Stimulated activated CD4-positive, alpha-beta T cell treated with anti-CD3 and anti-CD28 coated beads, TNF-alpha, amount 100 ng/mL, for 1 hour (primary cell): ENCODE measurements at places on chromosomes 12 and 14.

DNA sequence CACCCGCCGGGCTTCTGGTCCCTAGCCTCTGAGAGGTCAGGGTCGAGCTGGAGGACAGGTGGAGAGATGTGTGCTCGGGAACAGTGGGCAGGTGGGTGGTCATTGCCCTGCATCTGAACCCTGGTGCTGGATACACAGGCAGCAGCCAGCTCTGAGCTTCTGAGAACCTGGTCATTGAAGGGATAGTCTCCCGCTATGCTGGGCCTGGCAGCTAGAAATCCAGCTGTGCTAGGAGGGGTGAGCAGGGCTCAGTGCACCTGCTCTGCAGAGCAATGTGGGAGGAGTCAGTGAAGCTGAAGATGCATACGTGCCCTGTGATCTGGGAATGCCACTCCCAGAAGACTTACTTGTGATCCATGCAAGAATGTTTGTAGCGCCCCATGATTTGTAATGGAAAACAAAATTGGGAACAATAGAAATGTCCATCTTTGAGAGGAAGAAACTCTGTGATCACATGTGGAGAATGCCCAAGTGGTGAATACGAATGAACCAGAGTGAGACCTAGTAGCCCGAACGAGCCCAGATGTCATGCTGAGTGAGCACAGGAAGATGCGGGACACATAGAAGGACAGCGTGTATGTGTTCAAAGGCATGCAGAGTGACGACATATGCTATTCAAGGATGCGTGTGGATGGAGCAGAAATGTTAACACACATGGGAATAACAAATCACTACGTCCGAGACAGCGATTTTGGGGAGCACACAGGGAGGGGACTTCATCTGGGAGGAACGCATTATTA lies 63.4 kb downstream of the AACS start:
- DNase-seq: no peak

GRCh38 chr14:73794146-73794545 lies 57.5 kb upstream of the PTGR2 start:
- no peak for DNase-seq

DNA sequence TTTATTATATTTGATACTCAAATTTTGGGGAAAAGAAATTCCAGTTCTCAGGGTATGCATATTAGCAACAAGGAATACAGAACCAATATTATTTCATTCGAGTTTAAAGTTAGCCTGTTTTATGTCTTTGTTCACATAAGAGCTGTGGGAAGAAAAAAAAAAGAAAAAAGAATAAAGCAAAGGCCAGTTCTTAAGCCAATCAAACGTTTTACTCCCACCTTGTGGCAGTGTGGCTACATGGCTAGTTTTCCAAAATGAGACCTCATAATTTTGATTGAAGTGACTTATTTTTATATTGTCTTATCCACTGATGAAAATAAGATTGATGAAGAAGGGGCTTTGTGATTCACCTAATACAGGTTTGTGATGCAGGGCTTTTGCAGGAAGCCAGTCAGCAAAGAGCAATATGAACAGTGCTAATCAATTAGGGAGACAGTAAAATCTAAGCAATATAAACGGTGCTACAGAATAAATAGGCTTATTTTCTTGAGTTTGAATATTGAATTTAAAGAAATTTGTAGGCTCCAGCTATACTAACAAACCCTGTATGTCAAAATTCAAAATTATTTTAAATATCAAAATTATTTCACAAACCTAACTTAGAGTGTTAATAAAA lies 624.1 kb upstream of the FOXG1 start:
- DNase-seq: no peak

DNA sequence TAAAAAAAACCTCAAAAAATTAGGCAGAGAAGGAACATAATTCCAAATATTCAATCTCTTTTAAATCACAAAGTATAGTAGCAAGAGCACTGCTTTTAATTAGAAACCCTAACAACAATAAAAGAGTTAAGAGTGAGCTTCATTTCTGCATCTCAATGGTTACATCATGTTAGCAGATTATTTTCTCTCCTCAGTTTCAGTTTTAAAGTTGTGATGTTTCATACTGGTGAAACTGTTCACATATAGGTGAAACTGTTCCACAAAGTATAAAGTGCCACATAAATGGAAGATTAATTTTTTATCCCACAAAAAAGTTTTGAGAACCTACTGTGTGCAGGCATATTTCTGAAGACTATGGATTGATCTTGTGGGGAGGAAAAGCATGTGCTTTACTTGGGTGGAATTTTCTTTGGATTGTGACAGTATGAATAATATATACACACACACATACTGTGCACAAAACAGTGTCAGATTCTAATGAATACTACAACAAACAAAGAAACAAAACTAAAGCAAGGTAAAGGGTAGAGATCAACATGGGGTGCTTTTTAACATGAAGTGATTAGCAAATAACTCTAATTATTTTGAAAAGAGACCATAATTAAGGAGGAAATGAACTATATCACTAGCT lies 17.1 kb downstream of the LUM start:
- DNase-seq: no peak

DNA sequence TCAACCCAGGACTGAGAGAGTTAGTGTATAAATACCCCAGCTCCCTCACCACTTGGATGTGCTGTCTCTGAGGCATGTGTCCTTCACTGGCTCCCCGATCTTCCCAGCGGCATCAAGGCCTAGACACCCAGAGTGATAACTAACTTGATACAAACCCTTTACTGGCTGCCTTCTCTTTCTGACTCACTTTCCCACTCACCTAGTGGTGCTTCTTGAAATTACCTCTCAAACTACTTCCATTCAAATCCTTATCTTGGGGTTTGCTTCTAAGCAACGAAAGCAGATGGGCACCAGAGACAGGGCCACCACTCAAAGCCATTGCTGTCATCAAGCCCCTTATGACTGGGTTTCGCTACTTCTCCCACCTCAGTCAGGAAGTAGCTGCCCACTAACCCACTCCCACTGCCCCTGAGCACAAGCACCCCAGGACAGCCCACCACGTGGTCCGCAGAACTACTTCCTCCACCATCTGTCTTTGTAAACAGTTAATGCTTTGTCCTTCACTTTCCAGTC lies 17.2 kb downstream of the ZFP36L1 start:
- DNase-seq: no peak

DNA sequence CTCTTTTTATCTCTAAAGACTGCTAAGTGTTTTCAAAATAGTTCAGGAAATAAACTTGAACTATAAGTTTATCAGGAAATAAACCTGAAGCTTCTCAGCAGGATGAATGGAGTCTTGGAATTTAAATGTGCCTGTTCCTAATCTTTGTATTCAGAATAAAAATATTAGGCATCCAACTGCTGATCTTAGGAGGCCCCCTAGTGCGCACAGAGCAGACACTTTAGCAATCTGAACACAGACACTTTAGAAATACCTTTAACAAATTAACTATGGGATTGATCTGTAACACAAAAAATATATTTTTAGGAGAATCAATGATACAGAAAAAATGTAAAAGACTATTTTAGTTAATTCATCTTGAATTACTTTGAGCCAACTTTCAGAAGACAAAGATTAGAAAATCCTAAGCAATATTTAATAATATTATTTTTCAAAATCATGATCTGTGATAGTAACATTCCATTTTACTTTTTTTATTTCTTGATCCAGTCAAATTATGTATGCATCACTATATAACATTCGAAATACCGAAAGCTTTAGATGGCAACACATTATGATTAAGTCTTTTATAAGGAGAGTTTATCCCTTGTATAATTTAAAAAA lies 80.9 kb downstream of the SLC41A2 start:
- no peak for DNase-seq

- no peak for DNase-seq
Observed at GRCh38 chr14:25750436-25750835, 700.5 kb upstream of the STXBP6 start.

DNA sequence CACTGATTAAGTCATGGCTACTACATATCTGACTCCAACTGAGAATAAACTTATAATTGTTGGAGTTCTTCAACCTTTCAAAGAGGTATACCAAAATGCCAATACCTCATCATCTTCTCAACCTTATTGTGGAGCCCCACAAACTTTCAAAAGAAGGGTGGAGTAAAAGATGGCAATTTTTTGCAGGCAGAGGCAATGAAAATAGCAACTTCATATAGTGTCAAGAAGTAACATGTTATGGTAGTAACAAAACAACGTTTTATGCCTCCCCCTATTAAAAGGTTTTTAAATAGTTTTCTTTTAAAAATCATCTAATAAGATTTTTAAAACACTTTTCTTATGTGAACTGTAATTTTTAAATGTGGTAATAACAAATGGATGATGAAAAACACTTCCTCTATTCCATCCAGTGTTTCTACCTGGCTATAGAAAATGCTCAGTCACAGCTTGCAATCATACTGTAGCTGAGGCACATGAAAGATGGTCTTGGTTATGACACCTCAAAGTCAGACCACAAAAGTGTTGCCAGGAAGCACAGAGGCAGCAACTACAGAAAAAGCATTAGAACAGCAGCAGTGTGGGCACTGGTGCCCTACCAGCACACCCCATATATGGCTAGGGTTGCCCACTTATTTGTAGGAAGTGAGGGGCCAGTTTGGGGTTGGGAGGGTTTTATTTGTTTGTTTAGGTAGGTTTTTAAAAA lies 7.0 kb downstream of the PPP1R12A start:
- peak; percentile 7 for DNase-seq

DNA sequence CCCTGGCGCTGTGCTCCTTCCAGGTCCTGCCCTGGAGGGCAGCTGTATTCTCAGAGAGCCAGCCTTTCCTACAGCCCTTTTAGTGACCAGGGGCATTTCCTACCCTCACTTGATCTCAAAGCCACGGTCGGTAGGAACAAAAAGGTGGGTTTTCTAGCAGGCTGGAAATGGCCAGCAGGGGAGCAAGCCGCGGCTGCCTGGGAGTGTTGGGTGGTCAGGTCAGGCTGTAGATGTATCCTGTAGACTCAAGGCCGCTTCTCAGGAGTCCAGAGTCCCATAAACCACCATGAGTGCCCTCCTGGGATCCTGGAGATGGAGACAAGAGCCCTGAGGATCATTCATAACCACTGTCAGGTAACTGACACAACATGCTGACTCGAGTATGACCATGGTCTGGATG lies 18.6 kb downstream of the CINP start:
- no peak for DNase-seq

DNA sequence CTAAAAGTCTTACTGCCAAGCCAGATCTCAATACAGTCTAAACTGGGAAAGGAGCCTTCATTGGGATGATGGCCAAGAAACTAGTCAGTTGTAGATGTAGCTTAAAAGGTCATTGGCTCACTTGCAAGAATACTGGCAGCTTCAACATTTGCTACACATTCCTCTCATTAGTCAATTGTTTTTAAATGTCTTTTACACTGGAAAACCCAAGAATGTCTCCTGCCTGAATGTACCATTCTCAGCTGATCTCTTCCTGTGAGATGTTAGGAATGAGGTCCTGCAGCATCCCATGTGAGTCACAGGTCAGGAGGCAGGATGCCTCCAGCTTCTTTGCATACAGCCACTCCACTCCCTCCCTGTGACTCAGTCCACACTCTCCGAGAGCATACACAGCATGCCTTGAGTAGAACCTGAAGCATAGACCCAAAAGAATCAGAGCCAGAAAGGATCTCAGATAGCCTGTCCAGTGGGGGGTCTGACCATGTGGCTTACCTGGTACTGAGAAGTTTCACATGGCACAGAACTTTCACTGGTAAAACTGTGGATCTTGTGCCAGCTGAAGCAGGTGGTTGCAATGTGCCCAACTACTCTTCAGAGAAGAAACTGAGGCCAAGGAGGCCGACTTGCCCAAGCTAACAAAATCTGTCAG lies 56.0 kb upstream of the HECTD1 start:
- no peak for DNase-seq

DNA sequence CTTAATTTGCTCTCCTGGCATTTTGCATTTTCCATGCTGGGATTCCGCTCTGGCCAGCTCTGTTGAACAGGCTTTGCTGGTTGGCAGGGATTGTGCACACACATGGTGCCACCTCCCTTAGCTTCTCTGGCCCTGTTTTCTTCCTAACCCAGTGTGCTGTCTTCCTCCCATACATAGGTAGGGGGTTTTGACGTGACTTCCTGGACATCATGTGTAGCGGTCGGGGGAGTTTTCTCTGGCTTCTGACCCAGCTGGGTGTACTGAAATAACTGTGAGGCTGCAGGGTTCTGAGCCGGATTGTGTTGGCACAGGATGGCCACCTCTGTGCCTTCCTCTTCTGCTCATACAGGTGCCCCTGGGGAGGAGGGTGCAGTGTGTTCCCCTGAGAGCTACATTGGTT lies 25.7 kb downstream of the C14orf132 start:
- DNase-seq: no peak

DNA sequence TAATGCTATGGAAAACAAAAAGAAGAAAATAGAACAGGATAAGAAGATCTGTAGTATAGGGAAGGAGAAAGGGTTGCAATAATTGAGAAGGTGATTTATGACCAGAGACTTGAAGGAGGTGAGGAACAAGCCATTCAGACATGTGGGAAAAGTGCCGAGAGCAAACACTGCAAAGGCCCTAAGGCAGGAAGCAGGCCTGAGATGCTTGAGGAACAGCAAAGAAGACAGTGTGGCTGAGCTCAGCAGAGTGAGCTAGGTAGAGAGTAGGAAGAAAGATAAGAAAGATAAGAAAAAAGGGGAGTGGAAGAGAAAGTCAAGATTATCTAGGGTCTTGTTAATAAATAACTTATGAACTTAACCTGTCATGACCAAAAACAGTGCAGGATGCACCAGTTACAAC lies 671.8 kb downstream of the RPS29 start:
- no peak for DNase-seq

DNA sequence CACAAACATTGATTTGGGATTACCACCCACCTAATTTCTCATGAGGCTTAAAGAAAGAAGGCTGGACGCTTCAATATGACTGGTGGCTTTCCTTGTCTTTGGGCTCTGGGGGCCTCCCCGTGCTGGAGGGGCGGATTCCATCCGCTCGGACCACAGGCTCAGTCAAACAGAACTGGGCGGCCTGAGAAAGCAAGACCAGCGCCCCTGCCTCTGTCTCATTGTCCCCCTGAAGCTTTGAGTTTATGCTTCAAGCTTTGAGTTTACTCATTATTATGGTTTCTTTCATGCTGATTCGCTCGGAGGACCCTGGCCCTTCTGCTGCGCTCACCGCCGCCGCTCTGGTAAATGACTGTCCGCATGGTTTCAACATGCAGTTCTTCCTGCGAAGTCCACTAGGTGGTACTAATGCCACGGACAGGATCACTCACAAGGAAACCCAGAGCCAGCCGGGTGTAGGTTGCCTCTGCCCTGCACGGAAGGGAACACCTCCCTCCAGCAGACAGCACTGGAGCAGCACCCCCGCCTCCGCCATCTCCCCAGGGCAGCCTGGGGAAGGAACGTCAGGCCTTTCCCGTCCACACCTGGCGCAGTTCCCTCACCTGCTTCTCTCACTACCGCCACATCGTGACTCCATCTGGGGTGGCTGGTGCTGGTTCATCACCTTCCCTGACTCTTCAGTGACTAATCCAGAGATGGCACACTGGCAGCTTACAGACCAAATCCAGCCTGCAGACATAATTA lies 13.2 kb upstream of the TIGAR start:
- DNase-seq: no peak

DNA sequence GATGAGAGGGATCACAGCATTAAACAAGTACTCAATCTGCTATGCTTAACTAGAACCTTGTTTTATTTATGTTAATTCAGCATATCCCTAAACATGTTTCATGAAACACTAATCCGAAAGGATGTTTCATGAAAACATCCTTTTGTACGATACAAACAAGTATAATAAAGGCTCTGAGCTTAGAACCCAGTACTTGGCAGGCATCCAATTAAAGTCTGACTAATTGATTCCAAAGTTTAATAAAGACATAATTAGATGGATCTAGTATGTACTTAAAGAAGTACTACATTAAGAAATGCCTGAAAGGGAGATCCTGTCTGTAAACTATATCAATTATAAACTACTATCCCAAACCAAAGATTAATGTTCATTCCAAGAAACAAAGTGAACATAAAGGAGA lies 51.8 kb downstream of the SCAF11 start:
- DNase-seq: no peak

GRCh38 chr12:118164798-118165486 lies 29.0 kb downstream of the PEBP1 start:
- no peak for DNase-seq
